H7 (cell line): ENCODE measurements at places on chromosomes 1 and 21. TPM values are rescaled to one million over a fixed set of nuclear protein-coding genes. Genes with fewer than 3 reads are reported as not detected.
A peak's percentile ranks its signal among the peaks of the same experiment; 100 is the strongest.

- DNase-seq: peak; percentile 67
These were observed 39.1 kb downstream of the CLSTN1 start for GRCh38 chr1:9784508-9785133.

- DNase-seq: no peak
These were observed 76.2 kb upstream of the PGBD5 start for GRCh38 chr1:230502306-230502705.

DNA sequence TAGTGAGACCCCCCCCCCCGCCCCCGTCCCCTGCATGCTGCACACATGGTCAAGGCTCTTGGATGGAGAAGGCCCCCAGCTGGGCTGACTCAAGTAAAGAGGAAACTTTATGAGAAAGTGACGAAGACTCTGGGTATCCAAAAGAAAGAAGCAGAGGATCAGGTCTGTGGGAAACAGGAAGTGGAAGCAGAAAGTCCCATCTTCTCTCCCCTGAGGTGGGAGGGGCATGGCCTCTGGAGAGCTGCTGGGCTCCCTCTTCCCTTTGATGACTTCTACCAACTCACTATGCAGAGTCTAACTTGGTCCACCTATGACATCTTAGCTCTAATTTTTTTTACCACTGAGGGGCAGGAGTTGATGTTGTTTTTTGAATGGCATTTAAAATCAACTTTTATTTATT, 42.7 kb upstream of the LIN9 start:
- peak; percentile 57 for DNase-seq

GRCh38 chr1:203127666-203128430, at the start of gene ADORA1:
Gene ADORA1 (plus strand): TSS chr1:203127726. CDS start chr1:203128842, 1,116 bp downstream.
- peak; percentile 90 for DNase-seq

Gene VSIG8
- total RNA-seq: not detected in 2 replicates
